RKO (cell line): ENCODE measurements at places on chromosomes 1 and 21.

GRCh38 chr1:93635614-93636543, 45.8 kb downstream of the BCAR3 start:
- DNase-seq, result no peak

GRCh38 chr1:3077561-3077960, 8.6 kb downstream of the PRDM16 start:
- DNase-seq, result no peak

DNA sequence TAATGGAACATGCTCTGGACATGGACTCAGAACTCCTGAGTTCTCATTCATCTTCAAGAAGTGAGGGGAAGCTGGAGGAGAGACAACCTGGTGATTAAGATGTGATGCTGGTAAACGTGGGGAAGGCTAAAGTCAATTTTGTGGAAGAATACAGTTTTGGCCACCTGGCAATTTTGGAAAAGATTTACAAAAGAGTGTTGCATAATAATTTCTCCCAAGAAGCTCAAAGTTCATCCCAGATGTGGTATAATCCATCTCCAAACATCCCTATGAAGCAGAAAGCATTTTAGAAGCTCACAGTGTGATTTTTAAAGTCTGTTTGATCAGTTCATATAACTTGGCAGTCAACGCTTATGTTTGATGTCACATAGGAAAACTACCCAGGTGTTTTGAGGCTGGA, 208.7 kb downstream of the LMX1A start:
- no peak for DNase-seq

- DNase-seq, result no peak
Observed at GRCh38 chr1:110873856-110874255, 908 bp downstream of the CD53 start.

DNA sequence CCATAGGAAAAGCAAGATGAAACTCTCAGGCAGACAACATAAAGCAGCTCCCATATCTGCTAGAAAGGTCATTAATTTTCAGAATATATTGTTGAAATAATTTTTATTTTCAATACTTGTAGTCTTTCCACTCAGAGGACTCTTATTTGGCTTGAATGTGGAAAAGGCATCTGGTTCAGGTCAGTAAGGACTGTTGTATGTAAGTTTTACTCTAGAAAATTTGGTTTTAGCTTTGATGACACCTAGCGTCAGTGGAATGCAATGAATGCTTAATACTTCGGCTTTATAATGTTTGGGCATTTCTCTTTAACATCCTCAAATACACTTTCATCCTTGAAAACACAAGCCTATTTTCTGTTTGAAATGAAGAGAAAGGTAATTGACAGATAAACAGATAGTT, 63.3 kb downstream of the LRRC40 start:
- no peak for DNase-seq

DNA sequence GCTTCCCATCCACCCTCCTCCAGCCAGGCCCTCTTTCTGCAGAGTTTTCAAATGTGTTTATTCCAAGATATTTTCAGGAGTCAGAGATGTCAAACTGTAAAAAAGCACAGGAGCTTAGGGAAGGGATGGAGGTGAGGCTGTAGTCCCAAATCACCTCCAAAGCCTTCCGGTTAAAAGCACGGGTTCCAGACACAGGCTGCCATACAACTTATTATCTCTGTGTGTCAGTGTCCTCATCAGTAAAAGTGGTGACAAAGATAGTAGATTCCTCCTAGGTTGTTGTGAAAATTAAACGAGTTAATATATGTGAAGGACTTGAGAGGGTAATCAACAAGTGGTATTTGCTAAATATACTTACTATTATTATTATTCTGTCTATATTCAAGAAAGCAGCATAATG, 15.1 kb downstream of the S100A7A start:
- no peak for DNase-seq

DNA sequence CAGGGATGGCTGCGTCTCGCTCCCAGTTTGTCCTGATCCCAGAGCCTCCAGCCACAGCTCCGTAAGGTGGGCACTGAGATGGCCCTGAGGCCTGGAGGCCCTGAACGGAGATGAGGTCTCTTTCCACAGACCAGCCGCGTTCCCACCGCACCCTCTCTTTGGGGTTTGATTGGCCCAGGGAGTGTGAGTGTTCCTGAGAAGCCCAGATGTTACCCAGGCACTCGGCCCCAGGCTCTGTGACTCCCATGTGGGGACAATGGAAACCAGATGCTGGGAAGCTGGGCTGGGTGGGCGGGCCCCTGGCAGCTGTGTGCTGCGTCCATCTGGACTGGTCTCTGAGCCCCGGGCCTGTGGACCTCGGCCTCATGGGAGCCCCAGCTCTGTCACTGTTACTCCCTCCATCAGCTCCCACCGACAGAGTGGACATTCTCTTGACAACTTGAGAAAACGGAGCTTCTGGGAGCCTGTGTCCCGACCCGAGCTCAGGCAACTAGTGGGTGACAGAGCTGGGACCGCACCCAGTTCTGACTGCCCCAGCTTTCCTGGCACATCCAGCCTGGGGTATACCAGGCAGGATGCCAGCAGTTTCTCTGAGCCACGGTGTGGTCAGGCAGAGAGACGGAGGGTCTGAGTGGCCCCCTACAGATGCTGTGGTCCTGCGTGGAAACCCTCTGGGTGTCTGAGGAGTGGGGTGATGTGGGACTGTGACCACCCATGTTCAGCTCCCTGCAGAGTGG, 9.8 kb upstream of the COL6A1 start:
- no peak for DNase-seq

DNA sequence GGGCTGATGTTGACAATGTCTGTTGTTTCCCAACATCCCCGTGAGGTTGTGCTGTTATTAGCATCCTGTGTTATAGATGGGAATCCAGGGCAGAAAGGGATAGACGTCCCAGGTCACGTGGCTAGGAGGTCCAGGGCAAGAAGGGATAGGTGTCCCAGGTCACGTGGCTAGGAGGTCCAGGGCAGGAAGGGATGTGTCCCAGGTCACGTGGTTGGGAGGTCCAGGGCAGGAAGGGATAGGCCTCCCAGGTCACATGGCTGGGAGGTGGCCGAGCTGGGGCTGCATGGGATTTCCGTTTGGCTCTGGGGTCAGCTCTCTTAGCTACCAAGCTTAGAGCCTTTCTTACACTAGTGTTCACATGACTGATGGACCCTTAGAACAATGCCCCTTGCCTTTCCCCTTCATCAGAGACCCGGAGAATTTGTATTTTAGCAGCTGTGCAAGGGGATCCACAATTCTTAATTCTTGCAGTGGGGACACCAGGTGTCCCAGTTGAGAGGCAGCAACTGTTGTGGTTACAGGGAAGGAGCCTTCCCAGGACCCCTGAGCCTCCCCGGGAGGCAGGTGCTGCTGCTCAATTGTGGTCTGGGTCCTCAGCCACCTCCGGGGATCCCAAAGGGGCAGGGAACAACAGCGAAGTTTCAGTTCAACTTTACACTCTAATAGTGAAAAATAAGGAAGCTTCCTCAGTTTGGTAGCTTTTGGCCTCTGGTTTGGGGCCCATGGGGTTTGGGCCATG, 69.2 kb downstream of the UMODL1 start:
- DNase-seq, result no peak

DNA sequence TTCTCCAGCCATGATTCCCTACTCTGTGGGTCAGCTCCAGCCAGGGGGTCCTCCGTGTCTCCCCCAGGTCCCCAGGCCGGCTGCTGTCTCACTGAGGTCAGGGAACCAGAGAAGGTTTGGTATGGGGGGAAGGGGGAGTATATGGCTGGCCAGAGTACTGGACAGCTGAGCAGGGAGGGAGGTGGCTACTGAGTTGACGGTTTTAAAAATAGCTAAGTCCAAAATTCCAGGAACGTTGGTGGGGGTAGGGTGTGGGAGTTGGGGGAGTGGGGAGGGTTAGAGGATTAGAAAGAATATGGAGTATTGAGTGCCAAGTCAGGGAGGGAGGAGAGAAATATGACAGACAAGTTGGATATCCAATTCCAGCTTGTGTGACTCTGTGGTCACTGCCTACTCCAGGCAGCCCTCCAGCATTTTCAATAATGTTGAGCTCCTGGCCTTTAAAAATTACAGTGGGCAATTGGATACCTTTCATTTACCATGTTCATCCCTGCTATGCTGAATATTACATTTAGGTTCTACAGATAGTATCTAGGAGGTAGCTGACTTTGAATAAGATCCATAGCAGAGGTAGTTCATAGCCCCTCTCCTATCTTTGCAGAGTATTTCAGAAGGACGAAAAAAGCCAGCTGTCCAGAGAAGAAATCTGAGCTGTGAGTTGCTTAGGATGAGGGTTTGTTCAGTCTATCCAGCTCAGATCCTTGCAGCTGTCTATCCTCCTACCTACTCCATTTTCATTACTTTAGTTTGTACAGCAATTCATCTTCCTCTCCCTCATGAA, at the start of gene HJV:
Gene HJV (minus strand): TSS at position 114 of the 781 bp plus-strand sequence. CDS start 1,504 bp downstream, outside the sequence.
- DNase-seq, result no peak

GRCh38 chr1:104073463-104073902, 323.8 kb downstream of the AMY1C start:
- DNase-seq, result no peak

DNA sequence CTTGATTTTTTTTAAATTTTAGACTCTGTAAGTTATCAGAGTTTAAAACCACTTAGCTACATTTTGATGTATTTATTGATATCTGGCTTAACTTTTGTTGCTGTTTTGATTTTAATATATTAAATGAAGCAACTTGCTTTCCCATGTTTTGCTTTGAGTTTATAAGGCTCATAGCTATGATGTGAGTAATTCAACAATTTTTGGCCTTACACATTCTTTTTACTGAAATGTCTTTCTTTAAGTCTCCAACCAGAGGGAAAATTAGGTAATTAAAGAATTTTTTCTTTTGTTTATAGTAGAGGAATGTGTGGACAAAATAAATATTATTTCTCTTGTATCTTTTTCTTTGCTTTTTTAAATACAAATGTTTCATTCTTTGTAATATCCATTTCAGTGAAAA, 258.3 kb upstream of the ADAMTS5 start:
- no peak for DNase-seq

DNA sequence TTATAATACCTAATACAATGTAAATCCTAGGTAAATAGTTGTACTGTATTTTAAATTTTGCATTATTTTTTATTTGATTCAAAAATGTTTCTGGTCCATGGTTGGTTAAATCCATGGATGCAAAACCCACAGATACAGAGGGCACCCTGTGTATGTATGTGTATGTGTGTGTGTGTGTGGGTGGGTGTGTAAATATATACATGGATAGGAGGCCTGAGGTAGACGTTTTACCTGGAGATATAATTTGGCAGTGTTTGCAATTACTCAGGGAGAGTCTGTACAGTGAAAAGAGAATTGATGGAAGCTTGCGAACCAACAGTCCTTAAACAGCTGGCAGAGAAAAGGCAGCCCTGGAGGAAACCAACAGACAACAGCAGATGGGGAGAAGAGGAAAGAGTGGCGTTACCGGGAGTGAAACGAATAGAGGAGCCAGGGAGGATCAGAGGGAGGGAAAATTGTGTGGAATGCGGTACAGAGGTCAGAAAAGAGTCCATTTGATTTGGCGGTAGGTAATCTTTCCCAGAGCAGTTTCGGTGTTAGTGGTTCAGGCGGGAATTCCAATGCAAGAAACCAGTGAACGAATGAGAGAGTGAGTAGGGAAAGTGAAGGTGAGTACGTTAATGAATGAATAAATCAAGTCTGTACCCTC, 47.9 kb upstream of the NBL1 start:
- peak; percentile 20 for DNase-seq

DNA sequence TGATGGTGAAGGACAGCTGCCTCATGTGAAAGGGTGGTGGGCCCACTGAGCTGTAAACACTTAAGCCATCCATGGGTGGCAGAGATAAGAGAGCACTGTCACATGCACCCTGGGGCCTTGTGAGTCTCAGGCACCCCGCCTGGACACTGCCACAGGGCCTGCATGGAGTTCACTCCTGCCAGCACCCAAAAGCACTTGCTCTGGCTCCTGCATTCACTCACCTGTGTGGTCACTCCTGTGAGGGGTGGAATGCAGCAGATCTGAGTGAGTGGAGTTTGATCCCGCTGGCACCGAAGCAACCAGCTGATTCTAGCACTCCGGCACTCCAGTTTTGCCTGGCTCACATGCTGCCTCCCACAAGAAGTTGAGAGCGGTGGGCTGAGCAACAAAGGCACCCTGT, 1142.1 kb upstream of the PRMT6 start:
- no peak for DNase-seq

DNA sequence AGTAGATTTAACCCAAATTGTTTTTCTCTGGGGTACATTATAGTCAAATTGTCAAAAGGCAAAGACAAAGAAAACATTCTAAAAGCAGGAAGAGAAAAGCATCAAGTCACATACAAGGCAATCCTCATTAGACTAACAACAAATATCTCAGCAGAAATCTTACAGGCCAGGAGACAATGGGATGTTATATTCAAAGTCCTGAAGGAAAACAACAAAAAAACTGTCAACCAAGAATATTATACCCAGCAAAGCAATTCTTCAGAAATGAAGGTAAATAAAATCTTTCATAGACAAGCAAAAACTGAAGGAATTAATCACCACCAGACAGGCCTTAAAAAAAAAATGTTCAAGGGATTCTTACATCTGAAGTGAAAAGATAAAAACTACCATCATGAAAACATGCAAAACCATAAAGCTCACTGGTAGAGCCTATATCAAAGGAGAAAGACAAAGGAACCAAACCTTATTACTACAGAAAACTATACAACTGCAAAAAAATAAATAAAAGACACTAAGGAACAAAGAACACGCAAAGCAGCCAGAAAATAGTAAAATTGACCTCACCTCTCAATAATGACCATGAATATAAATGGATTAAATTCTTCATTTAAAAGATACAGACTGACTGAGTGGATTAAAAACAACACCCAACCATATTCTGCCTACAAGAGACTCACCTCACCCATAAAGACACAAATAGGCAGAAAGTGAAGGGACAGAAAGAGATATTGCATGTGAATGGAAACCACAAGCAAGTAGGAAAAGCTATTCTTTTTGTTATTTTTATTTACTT, 113.8 kb upstream of the ZC3H11B start:
- DNase-seq, result no peak

GRCh38 chr1:218412171-218412570, 67.0 kb downstream of the TGFB2 start:
- DNase-seq, result no peak

DNA sequence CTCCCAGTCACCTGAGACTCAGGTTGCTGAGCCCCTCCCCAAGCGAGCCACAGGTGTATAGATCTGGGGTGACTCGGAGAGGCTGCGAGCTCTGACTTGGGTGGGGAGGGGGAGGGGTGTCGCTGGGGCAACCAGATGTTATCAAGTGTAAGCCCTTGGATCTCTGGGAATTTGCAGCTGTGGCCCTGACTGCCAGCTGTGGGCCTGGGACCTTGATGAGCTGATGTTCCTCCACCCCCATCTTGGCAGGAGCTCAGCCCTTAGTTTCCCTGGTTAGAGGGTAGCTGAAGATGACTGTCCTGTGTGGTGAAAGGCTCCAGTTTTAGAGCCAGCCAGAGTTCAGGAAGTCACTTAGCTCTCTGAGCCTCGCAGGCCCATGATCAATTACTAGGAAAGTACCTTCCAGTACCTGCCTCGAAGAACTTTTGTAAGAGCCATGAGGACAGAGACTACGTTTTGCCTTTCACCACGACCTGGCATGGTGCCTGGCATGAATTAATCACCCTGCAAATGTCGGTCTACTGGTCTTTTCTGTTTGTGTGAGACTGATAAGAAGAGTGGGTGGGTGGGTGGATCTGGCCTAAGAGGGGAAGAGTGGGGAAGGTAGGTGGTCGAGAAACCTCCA, 55.8 kb downstream of the YARS1 start:
- no peak for DNase-seq
